ENCODE measurements at places on chromosomes 13 and 19.

- no peak for DNase-seq
Measured at GRCh38 chr13:83839146-83839545, 43.1 kb downstream of the SLITRK1 start.

DNA sequence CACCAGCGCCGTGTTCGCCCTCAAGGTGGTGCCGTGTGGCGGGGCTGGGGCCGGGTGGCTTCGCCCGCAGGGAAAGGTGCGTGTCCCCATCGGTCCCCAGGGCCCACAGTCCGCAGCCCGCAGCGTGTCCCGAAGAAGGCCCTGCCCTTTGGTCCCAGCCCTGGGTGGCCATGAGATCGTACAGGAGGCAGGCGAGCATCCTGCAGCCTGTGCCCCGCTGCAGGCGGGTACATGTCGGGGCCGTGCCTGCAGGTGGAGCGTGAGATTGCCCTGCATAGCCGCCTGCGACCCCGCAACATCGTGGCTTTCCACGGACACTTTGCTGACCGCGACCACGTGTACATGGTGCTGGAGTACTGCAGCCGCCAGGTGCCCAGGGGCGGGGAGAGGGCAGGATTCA lies 1.5 kb downstream of the PLK5 start:
- DNase-seq, result no peak

DNA sequence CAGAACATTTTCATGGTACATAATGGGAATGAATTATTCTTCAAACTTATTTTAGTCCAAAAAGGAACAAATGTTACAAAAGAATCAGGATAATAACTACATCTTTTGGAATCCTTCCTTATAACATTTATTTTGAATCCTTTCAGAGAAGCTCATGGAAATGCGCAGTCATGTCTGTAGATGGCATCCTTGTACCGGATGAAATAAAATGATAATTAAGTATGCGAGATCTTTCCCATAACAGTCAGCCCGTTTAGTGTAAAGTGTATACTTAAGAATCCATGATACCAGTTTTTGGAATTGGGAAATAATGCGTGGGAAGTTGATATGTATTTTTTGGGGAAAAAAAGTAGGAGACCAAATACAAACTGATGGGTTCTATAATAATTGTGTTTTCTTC lies 418.8 kb downstream of the GPC5 start:
- no peak for DNase-seq

GRCh38 chr13:84491952-84492351 lies 609.7 kb upstream of the SLITRK1 start:
- no peak for DNase-seq

- no peak for DNase-seq
Measured at GRCh38 chr13:76976490-76976889, 15.4 kb upstream of the CLN5 start.

DNA sequence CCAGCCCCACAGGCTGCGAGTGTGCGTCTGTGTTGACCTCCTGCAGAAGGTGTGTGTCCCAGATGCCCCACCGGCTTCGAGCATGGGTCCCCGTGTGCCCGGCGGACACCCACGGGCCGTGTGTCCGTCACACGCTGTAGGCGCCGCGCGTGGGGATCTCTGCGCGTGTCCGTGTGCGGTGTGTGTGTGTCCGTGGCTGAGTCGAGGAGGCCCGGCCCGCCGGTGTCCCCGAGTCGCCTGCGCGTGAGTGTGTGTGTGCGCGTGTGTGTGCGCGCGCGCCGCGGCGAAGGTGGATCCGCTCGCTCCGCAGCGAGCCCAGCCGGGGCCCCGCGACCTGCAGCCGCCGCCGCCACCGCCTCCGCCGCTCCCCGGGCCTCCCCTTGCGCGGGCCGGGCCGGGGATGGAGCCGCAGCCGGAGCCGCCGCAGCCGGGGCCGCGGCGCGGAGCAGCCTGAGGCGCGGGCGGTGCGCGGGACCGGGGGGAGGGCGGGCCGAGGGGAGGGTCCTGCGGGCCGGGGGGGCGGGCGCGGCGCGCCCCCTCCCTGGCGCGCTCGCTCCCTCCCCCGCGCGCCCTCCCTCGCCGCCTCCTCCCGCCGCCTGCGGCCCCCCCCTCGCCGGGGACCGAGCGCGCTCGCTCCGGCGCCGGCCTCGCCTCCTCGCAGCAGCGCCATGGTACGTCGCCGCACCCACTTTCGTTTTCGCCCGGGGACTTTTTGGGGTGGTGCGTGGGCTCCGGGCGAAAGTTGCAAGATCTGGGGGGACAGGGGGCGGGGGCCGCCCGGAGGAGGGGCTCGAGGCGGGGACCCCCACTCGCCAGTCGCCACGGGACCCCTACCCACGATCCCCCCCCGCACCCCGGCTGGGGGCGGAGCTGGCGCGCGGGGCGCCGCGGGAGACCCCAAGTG lies 7.1 kb upstream of the NFIC start:
- peak; percentile 14 for DNase-seq

GRCh38 chr13:106738186-106738678 lies 170.3 kb upstream of the ARGLU1 start:
- DNase-seq, result no peak

DNA sequence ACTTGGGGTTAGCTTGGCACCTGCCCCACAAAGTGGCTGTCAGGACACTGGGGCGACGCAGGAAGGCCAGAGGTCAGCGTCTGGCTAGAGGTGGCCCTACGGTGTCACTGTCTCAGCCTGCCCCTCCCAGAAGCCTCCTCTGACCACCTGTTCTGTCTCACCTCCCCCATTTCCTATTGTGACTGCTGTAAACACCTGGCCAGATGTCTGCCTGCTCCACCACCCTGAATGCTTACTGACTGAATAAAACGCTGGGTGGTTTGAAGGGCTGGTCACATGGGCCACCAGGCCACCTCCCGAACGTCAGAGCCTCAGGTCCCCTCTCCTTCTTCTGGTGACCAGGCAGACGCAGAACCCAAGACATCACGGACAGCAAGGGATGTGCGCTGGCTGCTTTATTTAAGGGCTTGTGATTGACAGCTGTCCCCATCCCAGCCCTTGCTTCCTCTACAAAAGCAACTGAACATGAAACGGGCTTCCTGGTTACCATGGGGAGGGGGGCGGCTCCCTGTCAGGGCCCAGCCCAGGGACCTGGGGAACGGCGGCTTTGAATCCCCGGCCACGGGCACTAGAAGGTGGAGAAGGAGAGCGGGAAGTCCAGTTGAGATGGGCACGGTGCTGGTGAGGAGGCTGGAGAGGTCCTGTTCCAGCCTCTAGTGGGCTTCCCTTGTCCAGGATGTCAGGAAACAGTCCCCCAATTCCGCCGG lies 6.2 kb downstream of the ELOF1 start:
- no peak for DNase-seq

- DNase-seq, result peak; percentile 6
Measured at GRCh38 chr19:5130371-5131030, 161.6 kb downstream of the KDM4B start.

DNA sequence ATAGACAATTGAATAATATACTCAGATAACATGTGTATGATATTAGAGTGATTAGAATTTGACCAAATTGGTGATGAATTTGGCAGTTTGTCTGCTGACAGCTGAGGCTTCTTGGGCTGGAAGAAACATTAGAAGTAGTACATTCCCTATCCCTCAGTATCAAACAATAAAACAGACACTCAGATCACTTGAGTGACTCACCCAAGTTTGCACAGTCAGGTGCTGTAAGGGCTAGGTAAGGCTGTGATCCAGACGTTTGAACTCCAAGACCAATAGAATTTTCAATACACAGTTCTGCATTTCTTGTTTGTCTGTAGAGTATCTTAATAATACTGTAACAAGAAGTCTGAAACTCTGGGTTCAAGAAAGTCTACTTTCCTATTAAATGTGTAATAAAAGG lies 223.5 kb downstream of the POSTN start:
- no peak for DNase-seq

- no peak for DNase-seq
Measured at GRCh38 chr13:36339600-36340155, 6.5 kb downstream of the SPART start.

GRCh38 chr13:83327091-83327490 lies 555.2 kb downstream of the SLITRK1 start:
- DNase-seq, result no peak

GRCh38 chr13:109012115-109012514 lies 382.7 kb downstream of the MYO16 start:
- DNase-seq, result no peak

DNA sequence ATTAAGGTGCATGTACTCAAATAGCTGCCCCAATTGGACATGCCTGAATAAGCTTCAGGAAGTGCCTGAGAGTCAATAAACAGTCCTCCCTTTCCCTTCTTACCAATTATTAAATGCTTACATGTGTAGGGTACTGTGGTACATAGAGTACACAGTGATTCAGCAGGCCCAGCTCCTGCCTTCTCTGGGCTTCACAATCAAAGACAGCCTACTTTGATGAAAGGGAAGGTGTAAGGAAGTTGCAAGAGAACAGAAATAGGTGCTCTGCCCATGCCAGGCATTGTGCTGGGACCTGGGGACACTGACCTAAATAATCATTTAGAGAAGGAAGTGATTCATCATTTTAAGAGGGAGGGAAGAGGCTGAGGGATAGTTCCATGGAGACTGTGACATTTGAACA lies 17.2 kb downstream of the FRY start:
- DNase-seq, result peak; percentile 2

- no peak for DNase-seq
Measured at GRCh38 chr19:33110137-33110910, 21.6 kb upstream of the WDR88 start.

DNA sequence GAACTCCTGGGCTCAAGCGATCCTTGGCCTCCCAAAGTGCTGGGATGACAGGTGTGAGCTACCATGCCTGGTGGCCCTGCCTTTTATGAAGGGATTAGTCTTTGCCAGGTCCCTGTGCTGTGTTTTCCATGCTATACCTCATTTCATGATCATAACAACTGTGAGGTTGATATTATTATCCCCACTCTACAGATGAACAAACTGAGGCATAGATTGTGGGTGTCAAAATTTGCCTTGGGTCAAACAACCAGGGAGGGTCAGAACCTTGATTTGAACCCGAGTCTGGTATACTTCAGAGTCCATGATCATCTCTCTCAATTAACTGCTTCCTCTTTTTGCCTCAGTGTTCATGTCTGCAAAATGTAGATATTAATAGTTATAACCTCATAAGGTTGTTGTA lies 6.9 kb downstream of the PINLYP start:
- DNase-seq, result no peak

GRCh38 chr19:48490981-48491792 lies 20.4 kb downstream of the LMTK3 start:
- no peak for DNase-seq

- DNase-seq, result peak; percentile 64
Measured at GRCh38 chr19:7706955-7707456, 5.1 kb upstream of the FCER2 start.

- peak; percentile 80 for DNase-seq
Measured at GRCh38 chr19:36915992-36916830, at the start of the genes ZNF568 and ZNF829. ZNF568 (plus strand) TSS chr19:36916332; CDS start chr19:36922771, 6,439 bp downstream. ZNF829 (minus strand) TSS chr19:36916291; CDS start chr19:36915167, 1,124 bp downstream.

DNA sequence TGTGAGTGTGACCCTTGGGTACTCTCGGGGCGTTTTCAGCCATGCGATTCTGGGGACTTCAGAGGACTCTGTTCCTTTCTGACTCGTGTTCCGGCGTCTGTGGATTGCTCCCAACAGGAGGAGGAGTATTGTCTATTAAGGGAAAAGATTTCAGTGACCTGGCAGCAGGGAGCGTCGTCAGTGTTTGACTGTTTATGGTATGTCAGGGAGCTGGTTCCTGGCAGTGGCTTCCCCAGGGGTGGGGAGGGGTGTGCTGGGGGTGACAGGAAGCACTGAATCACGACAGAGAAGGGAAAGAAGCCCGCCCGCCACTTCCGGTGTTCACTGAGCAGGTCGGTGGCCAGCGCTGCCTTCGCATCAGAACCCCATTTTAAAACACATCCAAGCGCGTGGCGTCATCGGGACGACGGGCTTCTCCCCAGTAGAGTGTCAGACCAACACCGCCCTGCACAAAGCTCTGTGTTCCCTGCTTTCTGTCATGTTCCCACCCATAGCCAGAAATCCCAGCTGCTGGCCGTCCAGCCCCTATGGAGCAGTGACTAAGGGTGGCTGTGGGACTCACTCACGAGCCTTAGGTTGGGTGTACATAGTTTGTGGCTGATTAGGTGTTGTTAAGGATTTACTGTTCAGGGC lies 33.8 kb downstream of the COL4A2 start:
- peak; percentile 23 for DNase-seq

- DNase-seq, result no peak
Measured at GRCh38 chr13:111204438-111205177, 89.5 kb downstream of the ARHGEF7 start.

DNA sequence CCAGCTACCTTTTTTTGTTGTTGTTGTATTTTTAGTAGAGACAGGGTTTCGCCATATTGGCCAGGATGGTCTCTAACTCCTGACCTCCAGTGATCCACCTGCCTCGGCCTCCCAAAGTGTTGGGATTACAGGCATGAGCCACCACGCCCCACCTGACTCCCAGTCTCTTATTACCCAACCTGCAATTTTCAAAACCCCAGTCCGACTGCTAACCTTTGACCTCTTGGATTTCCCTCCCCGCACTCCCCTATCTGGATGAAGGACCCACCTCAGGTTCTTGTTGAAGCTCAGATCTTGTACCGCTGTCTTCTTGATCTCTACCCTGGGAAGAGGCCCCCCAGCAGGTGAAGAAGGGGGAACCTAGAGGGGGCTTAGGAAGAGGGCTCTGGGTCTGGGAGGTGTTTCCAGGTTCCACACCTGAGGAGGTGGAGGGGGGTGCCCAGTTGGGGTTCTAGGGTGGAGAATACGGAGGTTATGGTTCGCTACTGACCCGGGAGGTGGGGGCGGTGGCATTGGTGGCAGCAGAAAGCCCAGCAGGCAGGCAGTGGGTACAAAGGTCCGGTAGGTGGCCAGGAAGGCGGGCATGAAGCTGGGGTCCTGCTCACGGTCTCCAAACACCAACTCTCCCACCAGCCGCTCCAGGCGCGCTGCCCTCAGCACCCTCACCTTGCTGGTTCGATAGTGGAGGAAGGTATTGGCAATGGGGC lies 2.6 kb downstream of the RGL3 start:
- DNase-seq, result no peak

DNA sequence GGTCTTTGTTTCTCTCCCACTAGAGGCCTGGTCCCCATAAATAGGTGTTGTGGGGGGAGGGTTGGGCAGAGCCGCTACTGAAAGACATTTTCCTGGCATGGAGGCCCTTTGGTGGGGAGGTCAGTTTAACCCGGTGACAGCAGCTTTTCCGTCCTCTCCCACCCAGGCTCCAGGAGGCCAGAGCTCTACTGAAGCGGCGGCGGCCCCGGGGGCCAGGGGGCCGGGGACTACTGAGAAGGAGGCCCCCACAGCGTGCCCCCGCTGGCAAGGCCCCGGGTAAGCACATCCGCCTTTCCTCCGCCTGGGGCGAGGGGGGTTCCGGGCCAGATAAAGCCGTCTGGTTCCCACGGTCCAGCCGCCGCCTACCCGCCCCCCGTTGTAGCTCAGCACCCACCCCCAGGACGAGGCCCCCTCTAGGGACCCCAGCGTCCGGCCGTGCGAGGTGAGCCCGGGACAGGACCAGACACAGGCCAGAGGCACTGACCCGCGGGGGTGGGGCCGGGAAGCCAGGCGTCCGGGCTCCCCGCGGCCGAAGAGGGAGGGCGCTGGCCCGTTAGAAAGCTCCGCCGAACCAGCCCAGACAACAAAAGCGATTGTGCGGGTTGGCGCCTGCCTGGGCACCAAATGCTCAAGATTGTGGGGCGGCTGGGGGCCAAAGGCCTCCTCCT lies 1.1 kb upstream of the LTBP4 start:
- DNase-seq, result no peak

Measured in inflammatory macrophage (primary cell).